ENCODE measurements at places on chromosomes 6 and 20. TPM values are rescaled to one million over a fixed set of nuclear protein-coding genes. Genes with fewer than 3 reads are reported as not detected.

SMPD2 gene
- 9.4 TPM for total RNA-seq

DEFB124 gene
- total RNA-seq: not detected

SIM1 gene
- total RNA-seq: not detected

- peak; percentile 30 for DNase-seq
Measured at GRCh38 chr6:20266851-20267608, 54.8 kb upstream of the MBOAT1 start.

DNA sequence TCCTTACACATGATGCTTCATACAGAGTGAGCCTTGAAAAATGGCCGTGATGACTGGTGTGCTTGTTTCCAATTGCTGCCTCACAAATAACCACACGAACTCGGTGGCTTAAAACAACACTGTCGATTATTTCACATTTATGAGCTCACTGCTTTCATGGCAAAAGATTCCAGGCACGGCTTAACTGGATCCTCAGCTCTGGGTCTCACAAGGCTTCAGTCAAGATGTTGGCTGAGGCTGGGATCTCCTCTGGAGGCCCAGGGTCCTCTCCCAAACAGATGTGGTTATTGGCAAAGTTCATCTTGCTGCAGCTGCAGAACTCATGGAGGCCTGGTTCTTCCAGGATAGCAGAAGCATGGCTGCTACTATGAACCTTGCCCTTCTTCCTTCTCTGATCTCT lies 144.6 kb downstream of the TFAP2C start:
- DNase-seq: no peak

C20orf141 gene
- not detected for total RNA-seq

DEFB123 gene
- not detected for total RNA-seq

- no peak for DNase-seq
Measured at GRCh38 chr6:131042664-131043063, 20.4 kb downstream of the EPB41L2 start.

DNA sequence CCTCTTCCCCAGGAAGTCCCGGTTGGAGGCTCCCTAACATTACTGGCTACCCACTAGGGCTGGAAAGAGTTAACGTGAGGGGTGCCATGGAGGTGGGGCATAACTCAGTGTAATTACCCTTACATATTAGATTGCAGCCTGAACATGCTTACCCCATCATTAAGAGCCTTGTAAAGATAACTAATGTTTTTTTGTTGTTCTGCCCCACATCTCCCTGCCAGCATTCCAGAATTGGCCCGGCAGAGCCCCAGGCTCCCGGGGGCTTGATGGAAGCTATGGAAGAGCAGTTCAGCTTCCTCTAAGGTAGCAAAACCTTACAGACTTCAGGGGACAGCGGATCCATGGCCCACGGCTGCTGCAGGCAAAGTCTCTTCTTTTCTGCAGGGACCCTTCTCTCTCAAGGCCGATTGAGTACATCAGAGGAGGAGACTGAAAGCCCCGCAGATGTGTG lies 166.1 kb upstream of the FOXQ1 start:
- DNase-seq: no peak

RGL2 gene
- total RNA-seq: 27.8 TPM

GRCh38 chr20:6708010-6708409 lies 59.5 kb upstream of the BMP2 start:
- DNase-seq: no peak

PDE7B gene
- total RNA-seq: 0.25 TPM

BANF2 gene
- total RNA-seq: not detected

- no peak for DNase-seq
Measured at GRCh38 chr20:55456316-55456940, 548.9 kb downstream of the CBLN4 start.

MCM3 gene
- total RNA-seq: 258 TPM

DNA sequence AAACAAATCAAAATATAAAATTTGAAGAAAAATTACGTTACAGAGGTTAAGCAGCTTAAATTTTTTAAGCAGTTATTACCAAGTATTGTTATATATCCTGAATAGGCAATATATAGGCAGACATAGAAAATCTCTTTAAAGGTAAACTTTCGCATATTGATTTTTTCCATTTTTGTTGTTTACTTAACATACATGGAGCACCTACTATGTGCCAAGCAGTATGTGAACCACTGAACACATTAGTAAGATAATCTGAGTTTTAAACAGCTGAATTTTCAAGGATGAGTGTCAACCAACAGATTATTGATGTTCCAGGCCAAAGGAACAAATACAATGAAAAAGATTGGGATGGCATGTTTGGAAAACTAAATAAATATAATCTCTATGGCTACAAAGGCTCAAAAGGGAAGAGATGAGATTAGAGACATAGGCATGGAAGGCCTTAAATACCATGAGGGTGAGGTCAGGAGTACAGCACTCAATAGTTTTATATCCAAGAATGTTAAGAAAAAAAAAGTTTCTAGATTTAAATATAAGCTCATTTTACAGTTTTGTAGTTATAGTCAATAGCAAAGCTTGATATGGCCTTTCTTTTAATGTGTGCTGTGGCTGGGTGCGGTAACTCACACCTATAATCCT lies 277.5 kb downstream of the PTPRK start:
- no peak for DNase-seq

TRIM10 gene
- total RNA-seq: 0.19 TPM

DNA sequence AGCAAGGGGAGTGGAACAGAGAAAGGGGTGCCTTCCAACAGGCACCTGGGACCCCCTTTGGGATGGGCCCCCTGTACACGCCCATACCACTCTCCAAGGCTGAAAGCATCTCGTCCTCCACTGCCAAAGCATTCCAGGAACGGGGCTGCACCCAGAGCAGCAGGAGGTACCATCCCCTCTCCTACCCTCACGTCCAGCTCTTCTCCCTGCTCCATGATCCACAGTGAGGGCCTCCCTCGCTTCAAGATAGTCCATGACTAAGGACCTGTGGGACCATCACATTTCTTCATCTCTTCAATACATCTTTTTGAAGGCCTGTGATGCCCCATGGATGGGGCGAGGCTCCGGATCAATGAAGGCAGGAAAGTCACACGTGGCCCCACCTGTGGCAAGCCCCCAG lies 209.9 kb downstream of the ANKRD60 start:
- no peak for DNase-seq

ABCF1 gene
- total RNA-seq: 82.7 TPM

DNA sequence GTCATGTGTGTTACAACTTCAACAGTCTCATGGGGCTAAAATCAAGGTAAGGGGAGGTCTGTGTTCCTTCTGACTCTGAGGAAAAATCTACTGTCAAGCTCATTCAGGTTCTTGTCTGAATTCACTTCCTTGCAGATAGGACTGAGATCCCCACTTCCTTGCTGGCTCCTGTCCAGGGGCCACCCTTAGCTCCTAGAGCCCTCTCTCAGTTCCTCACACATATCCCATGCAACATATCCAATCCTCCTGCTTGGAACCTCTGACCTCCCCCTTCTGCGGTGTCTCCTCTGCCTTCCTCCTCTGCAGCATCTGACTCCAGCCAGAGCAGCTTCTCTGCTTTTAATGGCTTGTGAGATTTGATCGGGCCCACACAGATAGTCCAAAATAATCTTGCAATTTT lies 27.1 kb upstream of the MICB start:
- DNase-seq: no peak

GFOD1 gene
- total RNA-seq: 3.7 TPM

- no peak for DNase-seq
Measured at GRCh38 chr6:149861603-149862423, 2.3 kb downstream of the LRP11 start.

- no peak for DNase-seq
Measured at GRCh38 chr6:107653183-107653580, 163.3 kb downstream of the SOBP start.

- DNase-seq: no peak
Measured at GRCh38 chr6:41638935-41639808, 904 bp downstream of the MDFI start.

DNA sequence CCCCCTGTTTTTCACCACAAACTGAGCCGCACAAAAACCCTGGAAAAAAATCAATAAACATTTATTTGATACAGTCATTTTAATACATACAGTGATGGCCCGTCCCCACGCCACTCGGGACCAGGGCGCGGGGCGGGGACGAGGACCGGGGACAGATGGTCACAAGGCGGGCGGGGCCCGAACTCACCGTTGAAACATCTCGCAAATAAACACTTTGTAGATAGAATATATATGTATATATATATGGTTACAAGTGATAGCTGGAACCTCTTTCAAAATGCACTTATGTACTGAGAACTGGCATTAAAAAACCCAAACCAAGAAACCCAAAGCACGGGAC lies 418 bp upstream of the UCKL1 start:
- DNase-seq: no peak

DNA sequence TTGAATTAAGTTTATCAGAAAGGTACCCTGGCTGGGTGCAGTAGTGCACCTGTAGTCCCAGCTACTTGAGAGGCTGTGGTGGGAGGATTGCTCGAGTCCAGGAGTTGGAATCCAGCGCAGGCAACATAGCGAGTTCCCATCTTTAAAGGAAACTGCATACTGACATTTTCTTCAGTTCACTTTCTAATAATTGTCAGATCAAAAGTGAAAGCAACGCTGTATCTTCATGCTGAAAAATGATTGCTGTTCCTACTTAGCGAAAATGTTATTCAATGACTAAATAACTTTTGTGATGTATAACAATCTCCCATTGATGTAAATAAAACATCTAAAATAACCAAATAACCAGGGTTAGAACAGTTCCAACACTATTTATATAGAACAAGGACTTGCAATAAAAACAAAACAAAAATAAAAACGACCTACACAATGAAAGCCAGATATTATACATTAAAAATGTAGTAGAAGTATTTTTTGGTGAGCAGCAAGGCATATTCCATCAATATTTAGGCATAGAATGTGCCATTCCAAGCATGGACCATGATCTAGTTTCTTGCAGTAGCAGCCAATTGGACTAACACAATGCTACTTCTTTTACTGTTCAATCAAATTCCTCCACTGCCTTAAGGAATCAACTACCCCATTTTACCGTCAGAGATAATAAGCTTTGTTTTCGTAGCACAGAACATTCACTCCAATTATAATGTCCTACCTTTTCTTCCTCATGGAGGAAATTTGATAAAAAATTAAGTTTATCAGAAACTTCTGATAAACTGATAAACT lies 1.5 kb downstream of the LATS1 start:
- peak; percentile 9 for DNase-seq

RIN2 gene
- not detected for total RNA-seq

DNA sequence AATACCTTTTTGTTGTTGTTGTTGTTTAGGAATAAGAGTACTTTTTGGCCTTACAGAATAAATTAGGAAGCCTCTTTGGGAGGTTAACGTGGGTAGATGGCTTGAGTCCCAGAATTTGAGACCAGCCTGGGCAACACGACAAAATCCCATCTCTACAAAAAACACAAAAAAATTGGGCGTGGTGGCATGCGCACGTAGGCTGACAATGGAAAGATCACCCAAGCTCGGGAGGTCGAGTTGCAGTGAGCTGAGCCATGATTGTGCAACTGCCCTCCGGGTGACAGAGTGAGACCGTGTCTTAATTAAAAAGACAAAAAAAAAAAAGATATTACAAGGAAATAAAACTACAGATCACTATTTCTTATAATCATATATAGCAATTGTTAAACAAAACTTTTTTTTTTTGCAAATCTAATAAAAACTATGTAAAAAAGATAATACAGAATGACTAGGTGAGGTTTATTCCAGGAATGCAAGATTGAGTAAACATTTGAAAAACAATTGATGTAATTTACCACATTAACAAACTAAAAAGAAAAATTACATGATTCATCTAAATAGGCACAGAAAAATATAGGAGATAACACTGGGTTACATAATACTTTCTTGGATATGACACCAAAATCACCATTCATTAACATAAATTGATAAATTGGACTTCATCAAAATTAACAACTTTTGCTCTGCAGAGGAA lies 43.6 kb upstream of the ASCC3 start:
- DNase-seq: no peak

DNA sequence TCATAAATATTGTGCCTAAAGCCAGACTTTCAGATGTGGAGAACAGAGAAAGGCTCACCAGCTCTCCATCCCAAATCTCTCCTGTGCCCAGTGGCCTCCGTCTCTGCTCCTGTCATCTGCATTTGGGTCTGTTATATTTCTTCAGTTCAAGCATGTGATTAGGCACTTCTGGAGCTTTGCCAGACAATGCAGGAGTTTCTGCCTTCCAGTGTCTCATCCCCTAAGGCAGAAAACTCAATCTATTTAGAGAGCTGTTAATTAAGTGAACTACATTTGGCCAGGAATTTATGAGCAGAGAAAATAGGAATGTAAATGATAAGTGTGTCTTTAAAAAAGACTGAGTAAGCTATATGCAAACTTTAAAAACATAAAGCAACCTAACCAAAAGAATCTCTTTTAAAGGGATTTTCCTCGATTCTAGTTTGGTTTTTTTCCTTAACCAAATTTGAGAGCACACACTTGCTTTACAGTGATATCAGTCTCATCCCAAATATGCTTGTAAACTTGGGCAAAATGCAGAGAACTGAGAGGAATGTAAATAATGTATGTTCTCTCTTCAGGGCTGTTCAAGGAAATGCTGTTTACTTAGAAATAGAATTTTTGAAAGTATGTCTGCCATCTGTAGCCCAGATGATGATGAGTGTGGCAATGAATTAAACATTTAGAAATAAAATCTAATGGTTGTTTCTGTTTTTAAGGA lies 113.9 kb downstream of the ELOVL4 start:
- DNase-seq: no peak

- DNase-seq: peak; percentile 33
Measured at GRCh38 chr6:20919677-20920385, 385.6 kb downstream of the CDKAL1 start.

- DNase-seq: no peak
Measured at GRCh38 chr6:10248378-10248843, 166.5 kb downstream of the TFAP2A start.

SLCO4A1 gene
- 22.4 TPM for total RNA-seq

- no peak for DNase-seq
Measured at GRCh38 chr6:22069306-22069800, 227.5 kb downstream of the PRL start.

PFDN6 gene
- 81.3 TPM for total RNA-seq

GRCh38 chr20:44123251-44123650 lies 63.7 kb downstream of the JPH2 start:
- DNase-seq: no peak

DNA sequence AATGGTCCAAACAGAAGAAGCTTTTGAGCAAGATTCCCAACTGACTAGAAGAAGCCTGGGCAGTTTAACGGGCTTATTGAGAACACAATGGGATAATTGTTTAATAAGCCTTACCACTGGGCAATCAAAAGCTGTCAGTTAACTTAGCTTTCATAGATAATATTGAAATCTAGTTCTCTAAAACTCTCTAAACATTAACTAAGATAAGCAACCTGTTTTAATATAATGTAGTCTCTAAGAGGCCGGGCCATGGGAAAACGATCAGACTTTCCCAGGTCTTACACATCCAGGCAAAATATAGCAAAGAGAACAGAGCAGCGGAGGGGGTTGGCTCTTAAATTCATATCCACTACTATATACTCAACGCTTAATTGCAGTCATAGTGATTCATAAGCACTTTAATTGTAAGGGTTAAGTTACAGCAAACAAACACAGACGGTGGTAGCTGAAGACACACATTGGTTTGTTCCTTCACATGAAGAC lies 128.0 kb upstream of the FAM83B start:
- DNase-seq: no peak
